ENCODE measurements at places on chromosomes 2 and 18.

- DNase-seq: no peak
Observed at GRCh38 chr2:200695601-200696000, 109.8 kb downstream of the AOX1 start.

- DNase-seq: no peak
Observed at GRCh38 chr2:236862961-236863728, 222.5 kb upstream of the COPS8 start.

DNA sequence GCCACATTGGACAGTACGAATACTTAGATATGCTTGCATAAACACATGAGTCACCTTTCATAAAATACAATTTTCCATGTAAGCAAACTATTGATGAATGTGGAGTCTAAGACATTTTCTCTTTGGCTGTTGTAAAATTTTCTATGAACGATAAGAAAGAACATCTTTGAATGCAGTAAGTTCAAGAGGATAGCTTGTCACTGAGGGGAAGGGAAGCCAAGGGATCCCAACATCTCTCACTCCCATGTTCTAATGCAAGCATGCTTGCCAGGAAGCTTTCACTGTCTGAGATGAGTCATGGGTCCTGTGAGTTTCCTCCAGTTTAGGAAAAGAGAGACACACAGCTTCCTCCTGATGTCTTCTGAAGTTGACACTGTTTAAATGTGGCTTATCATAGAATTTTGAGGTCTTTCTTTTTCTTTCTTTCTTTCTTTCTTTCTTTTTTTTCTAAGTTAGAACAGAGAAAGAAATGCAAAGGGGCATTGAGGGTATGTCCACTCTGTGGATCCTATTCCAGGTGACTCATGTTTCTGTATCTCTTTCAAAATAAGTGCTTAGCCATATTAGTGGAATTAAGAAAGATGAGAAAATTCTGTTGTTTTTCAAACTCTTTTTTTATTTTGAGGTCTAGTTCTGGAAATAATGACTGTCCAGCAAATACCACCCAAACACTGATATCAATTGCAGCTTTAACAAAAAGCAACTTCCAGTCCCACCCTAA, 146.6 kb downstream of the RDH14 start:
- DNase-seq: no peak

GRCh38 chr18:71450257-71450656, 1093.9 kb downstream of the CBLN2 start:
- no peak for DNase-seq

DNA sequence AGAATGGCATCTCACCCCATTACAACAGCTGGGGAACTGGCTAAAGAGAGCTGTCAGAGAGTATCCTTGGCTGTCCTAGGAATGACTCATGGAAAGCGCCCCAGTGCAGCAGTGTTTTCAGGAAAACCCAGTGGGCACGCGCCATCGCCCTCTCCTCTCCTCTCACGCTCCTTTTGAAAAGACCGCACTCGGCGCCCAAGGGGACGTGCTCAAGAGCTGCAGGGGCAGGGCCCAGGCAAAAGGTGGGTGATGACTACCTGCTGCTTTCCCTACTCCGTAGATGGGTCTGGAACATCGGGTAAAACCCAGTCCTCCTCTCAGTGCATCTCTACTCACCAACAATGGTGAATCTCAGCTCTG, 68.1 kb downstream of the EMILIN2 start:
- no peak for DNase-seq

DNA sequence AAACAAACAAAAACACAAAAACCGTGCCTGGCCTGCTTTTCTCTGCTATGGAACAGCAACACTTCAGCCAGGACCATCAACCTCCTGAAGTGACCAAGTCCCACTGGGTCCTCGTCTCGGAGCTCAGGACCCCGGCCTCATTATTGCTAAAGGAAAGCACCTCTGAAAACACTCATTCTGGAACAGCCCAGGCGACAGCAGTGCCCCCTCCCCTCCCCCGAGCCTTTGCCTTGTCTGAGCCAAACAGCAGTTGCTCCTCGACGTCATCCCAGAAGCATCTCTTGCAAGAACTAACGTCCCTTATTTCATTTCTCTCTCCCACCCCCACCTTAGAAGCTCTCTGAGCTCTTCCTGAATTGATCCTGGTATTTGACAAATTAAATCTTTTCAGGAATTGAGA, 27.4 kb downstream of the APCDD1 start:
- DNase-seq: no peak

- DNase-seq: no peak
Observed at GRCh38 chr2:9802576-9802993, 40.7 kb upstream of the TAF1B start.

- no peak for DNase-seq
Observed at GRCh38 chr2:218256612-218257350, 4.0 kb upstream of the GPBAR1 start.

DNA sequence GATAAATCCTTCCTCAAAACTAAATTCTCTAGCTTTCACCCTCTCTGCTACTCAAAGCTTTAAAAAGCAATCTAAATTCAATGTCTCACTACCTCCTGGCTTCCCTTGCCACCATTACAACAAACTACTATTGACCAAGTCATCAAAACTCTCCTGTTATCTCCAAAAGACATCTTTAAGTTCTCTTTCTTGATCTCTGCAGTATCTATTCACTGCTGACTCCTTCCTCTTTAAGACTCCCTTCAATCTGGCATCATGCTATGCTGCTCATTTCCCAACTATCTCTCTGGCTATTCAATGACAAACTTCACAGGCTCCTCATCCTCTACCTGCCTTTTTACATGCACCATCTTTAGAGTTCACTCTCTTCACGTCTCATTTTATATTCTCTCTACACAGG, 5.9 kb downstream of the PPP3R1 start:
- DNase-seq: no peak

- DNase-seq: no peak
Observed at GRCh38 chr2:56444339-56444738, 260.5 kb downstream of the CCDC85A start.

DNA sequence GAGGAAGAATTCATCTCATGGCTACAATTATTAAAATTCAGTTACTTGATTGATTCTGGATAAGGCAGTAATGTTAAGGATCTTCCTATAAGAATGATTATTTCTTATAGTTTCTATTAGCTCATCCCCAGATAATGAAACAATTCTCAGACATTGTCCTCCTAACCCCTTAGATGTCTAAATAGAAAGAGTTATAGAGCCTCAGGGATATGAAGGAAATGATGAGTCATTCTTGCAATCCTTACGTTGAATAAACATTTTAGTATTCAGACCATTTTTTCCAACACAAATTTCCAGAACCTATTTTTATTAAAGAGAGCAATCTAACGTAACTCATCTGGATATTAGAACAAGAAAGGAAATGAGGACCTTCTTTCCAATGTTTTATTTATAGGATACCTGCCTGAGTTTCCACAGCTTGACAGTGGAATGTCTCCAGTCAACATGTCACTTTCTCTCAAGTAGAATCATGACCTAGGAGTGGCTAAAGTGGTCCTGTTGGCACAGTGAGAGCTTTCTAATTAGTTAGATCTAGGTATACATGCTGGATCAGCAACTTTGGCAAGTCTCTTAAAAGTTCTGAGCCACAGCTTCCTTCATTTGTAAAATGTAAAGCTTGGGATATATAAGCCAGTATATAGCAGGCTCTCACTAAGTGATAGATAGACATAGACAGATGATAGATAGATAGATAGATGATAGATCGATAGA, 88.0 kb upstream of the RAB27B start:
- no peak for DNase-seq

GRCh38 chr2:33134086-33134771, 187.5 kb downstream of the LTBP1 start:
- DNase-seq: no peak

GRCh38 chr2:174615871-174616436, 18.4 kb upstream of the WIPF1 start:
- DNase-seq: peak; percentile 20

DNA sequence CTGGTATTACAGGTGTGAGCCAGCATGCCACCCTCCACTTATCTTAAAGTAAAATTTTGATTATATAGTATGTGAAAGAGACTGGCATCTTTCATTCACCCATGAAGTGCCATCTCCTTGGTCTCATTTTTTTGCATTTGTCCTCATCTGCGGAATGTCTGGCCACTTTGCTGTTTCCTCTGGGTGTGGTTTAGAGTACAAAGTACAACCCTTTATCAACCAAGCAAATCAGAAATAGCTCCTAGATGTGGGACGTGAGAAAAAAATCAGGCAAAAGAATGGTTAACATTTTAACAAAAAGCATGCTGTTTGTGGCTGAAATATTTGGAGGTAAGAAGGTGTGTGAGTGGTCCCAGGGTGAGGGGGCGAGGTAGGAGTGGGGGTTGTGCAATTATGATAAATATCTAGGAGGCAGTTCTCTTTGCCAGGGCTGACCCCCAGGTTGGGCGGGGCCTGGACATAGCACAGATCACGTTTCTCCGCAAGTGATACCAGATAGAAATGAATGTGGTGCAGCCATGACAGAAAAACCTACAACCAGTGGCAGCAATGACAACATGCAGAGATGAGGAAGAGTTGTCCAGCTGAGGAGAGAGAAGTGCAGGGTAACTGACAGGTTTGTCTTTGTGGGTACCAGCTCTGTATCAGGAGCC, 115.8 kb upstream of the SERTAD2 start:
- no peak for DNase-seq

GRCh38 chr2:133484106-133484505, 84.2 kb downstream of the NCKAP5 start:
- no peak for DNase-seq

GRCh38 chr2:156437272-156437930, 1.2 kb downstream of the GPD2 start:
- DNase-seq: no peak

DNA sequence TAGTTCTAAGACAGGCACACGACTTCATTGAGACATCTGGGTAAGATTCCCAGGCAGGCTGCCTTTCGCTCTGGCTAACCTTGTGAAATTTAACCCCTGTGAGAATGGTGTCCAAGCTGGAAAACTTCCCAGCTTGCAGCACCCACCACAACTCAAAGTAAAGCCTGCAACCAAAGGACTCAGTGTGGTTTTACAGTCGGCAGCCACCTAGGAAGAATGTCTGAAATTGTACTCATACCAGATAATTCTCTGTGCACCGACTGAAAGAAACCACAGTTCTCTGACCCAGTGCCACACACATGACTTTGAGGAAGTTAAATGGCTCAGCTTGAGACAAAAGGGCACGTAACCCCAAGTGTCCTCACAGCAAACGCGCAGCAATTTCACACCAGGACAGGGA, 125.7 kb downstream of the RBMS1 start:
- no peak for DNase-seq

DNA sequence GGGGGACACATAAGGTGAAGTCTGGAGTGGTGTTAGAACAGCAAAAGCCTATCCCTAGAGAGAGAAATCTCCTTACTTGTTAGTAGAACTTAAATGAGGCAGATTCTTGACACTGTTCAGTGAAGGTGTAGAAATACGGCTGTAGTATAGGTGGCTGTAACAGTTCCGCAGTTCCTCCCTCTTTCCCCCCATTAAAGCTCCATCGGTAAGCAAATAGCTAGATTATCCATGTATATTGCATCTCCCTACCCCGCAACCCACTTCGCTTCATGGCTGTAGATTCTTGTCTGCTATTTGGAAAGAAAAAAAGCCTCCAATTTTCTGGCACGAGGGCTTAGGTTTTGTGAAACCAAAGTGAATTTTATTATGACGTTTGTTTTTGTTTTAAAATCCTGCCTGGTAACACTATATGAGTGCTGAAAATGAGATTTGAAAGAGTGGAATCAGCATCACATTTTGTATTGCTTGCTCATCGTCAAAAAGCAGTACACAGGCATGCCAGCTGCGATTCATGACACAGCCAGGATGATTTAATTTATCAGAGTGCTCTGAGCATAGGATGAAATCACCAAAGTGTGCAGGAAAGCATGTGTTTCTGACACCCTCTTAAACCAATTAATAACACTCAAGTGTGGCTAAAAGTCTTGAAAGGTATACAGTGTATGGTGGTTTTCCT, 1.4 kb downstream of the FAM171B start:
- no peak for DNase-seq

GRCh38 chr2:218577482-218578220, 9.0 kb downstream of the CNOT9 start:
- DNase-seq: no peak

DNA sequence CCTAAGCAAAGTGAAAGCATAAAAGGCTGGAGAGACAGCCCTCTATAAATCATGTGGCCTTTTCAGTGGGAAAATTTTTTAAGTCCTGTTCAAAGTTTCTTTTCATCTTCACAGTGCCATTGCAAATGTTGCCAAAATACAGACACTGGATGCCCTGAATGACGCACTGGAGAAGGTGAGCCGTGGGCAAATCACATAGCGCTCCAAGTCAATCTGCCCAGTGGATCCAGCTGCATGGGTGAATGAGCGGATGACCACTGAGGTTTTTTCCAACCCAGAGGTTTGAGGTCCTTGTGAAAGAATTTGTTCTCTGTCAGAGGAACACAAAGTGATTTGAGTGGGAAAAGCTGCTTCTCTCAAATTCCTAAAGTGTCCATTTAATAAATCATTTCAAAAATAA, 11.8 kb downstream of the DAPL1 start:
- no peak for DNase-seq

DNA sequence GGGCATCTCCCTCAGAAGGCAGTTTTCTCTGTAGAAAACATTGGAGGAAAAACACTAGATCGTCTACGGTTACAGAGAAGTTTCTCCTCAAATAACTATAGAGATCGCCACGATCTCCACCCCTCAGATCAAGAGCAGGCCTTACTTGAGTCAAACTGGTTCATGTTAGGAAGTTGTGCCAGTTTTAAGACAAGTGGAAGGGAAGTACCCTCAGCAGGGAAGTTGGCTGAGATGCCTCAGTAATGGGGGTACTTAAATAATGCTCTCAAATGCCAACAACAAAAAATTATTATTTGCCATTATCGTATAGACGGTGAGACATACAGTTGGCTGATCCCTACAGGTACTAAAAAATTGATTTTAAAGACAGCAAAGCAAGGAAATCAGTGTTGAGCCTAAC, 8.2 kb upstream of the SMAD7 start:
- DNase-seq: no peak

DNA sequence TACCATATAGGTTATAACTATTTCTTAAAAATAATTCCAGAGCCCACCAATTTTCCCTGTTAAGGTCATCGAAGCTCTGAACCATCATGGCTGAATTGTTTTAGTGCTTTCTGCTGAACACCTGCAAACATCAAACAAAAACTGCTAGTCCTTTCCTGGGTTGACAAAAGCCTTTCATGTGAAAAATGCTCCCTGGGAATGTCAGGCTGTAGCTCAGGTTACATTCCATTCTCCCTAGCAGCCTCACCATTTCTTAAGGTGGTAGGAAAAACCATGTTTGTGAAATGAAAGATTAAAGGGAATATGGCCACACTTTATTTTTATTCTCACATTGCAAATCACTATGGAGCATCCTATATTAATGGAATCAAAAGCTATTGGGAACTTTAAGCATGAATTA, 5.7 kb downstream of the TCF4 start:
- DNase-seq: no peak

DNA sequence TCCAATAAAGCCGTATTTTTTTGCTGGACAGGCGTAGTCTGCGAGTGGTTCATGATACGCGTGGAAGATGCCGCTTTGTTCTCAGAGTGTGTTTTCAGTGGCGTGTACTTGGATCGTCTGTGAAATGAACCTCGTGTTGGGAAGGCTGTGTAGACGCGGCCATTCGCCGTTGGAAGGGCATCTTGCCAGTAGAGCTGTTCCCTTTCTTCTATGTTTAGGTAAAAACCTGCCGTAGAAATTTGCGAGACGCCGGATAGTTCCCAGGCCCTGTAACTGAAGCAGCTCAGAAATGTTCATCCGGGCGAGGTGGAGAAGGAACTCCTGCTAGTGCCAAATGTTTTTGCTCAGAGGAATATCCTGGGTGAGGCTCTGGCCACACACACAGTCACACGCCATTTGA, 133.6 kb downstream of the NFATC1 start:
- no peak for DNase-seq

Measured in CD4-positive, alpha-beta T cell treated with Interleukin-6 for 4 hours (primary cell).